Kidney epithelial cell (primary cell): ENCODE measurements at places on chromosomes 11 and 22. TPM values are rescaled to one million over a fixed set of nuclear protein-coding genes. Genes with fewer than 3 reads are reported as not detected.

- peak; percentile 81 for DNase-seq
Measured at GRCh38 chr11:61827571-61828378, at the start of gene FADS2. Gene FADS2, plus strand, starts transcription at chr11:61828300. Its CDS starts 91 bp downstream, at chr11:61828391.

GRCh38 chr22:24088816-24089215 is 77.7 kb downstream of the CABIN1 start:
- DNase-seq: no peak

GRCh38 chr11:103332409-103332808 is 223.2 kb downstream of the DYNC2H1 start:
- DNase-seq: no peak

Gene MS4A3
- total RNA-seq: not detected in 2 replicates
